ENCODE measurements at places on chromosomes 6 and 20. TPM values are rescaled to one million over a fixed set of nuclear protein-coding genes. Genes with fewer than 3 reads are reported as not detected.

The SLC16A10 gene
- 0.33 TPM for total RNA-seq

The KHDC1 gene
- 3.9 TPM for total RNA-seq

The PNPLA1 gene
- total RNA-seq, result not detected

The KHDRBS2 gene
- not detected for total RNA-seq

The SEC23B gene
- total RNA-seq, result 87.4 TPM

The SLC35F1 gene
- 0.12 TPM for total RNA-seq

The HIVEP1 gene
- total RNA-seq, result 8.7 TPM

The SLC25A27 gene
- total RNA-seq, result 7.9 TPM

The HACE1 gene
- total RNA-seq, result 26.3 TPM

The MACROD2 gene
- 3.6 TPM for total RNA-seq

Measured in uterine smooth muscle cell (primary cell).